ELR (cell line): ENCODE measurements at places on chromosomes 1 and 21.

DNA sequence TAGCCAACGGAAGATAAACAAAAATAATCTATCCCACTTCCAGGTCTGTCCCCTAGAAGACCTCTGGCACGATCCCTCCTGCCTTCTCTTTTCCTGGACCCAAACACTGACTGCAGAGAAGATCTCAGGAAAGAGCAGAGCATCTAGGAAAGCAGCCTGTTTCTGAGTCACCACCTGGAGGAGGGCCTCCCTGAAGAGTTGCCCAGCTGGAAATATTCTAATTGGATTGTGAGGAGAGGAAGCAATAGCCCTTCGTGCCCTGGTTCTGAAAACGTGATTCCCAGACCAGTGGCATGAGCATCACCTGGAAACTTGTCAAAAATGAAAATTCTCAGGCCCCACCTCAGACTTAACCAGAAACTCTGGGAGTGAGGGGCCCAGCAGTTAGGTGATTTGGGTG is 411.1 kb downstream of the SETD4 start:
- DNase-seq = peak; percentile 53

- DNase-seq = peak; percentile 40
These were observed 82.8 kb downstream of the TRIM33 start for GRCh38 chr1:114428083-114428754.

- no peak for DNase-seq
These were observed 14.5 kb upstream of the PADI3 start for GRCh38 chr1:17234405-17234804.

DNA sequence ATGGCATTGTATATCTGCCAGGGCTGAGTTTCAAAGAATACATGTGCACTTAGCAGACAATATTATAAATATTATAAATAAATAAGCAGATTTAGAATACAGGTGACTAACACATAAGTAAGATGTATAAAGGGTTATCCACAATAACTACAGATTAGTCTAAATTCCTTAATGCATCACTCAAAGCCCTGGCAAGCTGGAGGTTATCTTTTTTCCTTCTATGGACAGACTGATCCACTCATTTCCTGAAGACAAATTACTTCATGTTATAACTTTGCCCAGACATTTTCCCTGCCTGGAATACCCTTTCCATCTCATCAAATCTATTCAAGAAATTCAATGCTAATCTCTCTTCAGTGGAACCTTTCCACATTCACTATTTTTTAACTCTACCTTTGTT is 38.8 kb downstream of the LUZP1 start:
- DNase-seq = peak; percentile 49

- no peak for DNase-seq
These were observed 26.4 kb downstream of the HIVEP3 start for GRCh38 chr1:41892301-41892781.

DNA sequence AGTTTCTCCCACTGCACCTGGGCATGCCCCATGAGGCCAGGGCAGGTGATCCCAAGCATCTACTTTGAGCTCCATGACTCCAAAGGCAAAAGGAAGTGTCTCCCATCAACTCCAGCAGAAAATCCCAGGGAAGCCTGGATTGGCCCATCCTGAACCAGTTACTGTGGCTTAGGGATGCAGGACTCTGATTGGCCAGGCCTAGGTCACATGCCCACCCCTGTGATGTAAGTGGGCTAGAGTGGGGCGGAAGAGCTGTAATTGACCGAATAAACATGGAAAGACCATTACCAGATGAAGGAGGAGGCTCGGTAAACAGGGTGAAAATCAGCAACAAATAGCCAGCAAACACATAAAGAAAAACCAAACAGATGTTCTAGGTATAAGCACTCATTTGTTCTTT is 45.2 kb downstream of the MATN1 start:
- no peak for DNase-seq

DNA sequence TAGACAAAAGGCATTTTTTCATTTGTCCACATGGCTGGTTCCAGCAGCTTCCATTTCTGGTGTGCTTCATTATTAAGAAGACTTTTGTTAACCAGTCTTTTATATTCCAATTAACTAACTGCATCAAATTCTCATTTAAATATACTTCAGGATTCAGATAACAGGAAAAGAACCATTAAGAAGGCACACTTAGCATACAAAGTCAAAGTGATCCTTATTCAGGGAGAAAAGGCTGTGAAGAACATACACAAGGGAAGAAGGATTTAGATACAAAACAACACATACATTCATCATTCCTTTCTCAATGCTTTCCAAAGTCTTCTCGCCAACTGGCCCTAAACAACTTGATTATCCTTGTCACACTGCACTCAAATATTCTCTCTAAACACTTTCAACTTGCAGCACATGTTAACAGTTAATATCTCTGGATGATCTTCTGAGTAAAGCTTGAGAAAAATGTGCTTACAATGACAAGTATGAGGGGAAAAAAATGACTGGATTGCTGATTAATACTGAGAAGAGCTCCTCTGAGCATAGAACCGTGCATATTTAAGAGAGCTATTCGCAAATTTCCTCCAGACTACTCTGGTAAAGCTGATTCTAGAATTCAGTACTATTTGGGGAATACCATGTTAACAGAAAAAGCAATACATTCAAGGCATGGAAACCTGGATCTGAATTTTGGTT is 225.2 kb upstream of the TNR start:
- no peak for DNase-seq

GRCh38 chr1:222331340-222331739 is 216.6 kb downstream of the HHIPL2 start:
- peak; percentile 80 for DNase-seq

- DNase-seq = no peak
These were observed 99.7 kb downstream of the PRDM16 start for GRCh38 chr1:3168678-3169077.

- DNase-seq = no peak
These were observed 3.9 kb upstream of the IFI44 start for GRCh38 chr1:78645723-78646122.

GRCh38 chr1:46008585-46008984 is 123.8 kb downstream of the PIK3R3 start:
- peak; percentile 42 for DNase-seq

DNA sequence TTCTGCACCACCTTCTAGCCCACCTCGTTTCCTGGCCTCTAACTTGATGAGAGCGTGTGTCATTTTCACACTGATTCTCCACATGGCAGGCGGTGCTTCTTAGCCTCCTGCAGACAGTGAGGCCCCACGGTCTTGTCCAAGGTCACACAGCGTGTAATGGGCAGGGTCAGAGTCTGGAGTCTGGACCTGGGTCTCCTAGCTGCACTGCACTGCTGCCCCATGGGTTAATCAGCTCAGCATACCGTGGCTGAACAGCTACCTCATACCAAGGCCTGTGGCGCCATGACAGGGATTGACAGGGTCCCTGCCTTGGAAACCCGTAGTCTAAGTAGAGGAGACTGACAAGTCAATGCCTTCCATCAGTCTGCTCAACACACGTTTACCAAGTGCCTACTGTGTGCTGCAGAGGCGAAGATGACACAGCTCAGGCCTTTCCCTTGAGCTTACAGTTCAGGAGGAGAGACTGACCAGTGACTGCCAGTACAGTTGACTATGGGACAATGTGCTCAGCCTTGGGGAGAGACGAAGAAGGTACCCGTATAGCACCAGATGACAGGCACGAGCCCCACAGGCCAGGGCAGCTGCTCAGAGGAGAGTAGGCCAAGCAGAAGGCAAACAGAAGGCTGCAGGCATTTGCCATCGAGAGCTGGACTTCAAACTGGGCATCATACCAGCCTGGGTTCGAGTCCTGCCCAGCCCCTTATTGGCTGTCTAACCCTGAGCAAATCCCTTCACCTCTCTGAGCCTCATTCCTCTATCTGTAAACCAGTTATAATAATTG is 5.5 kb downstream of the PCSK9 start:
- no peak for DNase-seq

GRCh38 chr1:25118546-25118945 is 113.8 kb downstream of the SYF2 start:
- DNase-seq = no peak

DNA sequence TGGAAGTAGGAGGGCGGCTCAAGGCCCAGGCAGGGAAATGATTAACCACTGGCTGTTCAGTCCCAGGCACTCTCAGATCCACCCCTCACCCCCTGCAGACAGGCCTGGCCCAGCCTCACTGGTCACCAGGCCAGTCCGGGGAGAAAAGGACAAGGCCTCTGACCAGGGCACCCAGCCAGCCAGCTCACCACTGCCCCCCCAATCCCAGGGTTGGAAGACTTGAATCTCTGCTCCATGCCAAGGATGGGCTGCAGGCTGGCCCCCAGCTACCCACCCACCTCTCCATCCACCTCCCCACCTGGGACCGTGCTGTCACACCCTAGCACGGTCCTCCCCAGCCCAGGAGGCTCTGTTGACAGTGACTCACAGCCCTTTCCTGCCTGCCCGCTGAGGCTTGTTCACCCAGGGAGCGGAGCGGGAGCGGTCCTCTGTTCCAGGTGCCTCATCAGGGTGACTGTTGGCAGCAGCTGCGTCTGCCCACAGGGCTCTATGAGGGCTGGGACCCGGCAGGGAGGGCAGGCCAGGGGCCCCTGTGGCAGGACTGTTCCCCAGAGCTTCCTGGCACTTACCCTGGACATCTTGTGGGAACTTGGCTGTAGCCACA is 2.2 kb downstream of the LAD1 start:
- DNase-seq = peak; percentile 15

DNA sequence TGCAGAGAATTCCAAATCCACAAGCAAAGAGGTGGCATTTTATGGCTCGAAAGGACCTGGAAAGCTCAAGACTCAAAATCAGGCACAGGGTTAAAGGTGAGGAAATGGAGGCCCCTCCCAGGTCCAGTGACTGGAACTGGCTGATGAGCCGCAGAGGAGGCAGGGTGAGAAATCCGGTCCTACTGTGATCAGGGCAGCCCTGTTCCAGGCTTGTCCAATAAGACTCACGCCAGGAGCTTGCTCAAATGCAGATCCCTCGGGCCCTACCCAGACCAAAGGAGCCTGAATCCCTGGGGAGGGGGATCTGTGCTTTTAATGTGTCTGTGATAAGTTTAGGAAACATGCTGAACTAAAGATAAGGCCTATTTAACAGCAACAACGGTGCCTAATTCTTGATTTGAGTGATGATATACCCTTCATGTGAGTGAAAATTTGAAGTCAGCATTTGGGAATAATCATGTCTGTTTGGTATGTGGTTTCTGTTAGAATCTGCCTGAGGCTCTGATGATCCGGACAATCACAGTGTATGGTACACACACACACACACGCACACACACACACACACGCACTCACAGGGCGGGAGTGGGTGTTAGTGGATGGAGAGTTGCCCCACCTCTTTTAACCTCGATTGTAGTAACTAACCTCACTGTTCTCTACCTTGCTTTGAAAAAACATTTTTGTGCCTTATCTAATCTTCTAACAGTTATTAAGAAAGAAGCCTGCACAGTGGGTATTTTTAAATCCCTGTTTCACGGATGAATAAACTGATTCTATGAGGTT is 54.1 kb upstream of the LYST start:
- peak; percentile 39 for DNase-seq

GRCh38 chr1:64470665-64471217 is 812 bp downstream of the CACHD1 start:
- DNase-seq = peak; percentile 50

DNA sequence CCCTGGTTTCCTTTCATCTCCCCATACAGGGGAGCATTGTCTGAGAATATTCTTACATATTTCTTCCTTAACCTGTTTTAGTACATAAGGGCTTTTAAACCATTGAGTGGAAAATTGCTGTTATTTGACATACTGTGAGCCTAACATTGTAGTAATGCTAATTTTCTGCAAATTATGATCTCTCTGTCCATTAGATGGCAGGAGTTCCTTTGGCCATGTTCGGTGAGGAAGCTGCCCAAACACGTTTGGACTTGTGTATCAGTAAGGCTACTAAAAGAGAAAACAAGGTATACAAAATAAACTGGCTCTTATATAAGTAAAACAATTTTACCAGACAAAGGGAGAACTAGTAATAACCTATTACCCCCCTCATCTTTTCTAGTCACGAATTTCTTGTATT is 29.2 kb downstream of the CDC7 start:
- peak; percentile 62 for DNase-seq

GRCh38 chr1:211738691-211739301 is 63.4 kb upstream of the NEK2 start:
- no peak for DNase-seq

- peak; percentile 89 for DNase-seq
These were observed 16.7 kb upstream of the LYST start for GRCh38 chr1:235883261-235883927.

GRCh38 chr1:97145321-97145956 is 423.9 kb downstream of the PTBP2 start:
- DNase-seq = peak; percentile 22

- peak; percentile 69 for DNase-seq
These were observed 80.2 kb upstream of the GREM2 start for GRCh38 chr1:240691909-240692705.

- DNase-seq = no peak
These were observed 216.5 kb downstream of the NTNG1 start for GRCh38 chr1:107357376-107357775.

- DNase-seq = no peak
These were observed 6.0 kb downstream of the CFAP74 start for GRCh38 chr1:1997576-1997975.

DNA sequence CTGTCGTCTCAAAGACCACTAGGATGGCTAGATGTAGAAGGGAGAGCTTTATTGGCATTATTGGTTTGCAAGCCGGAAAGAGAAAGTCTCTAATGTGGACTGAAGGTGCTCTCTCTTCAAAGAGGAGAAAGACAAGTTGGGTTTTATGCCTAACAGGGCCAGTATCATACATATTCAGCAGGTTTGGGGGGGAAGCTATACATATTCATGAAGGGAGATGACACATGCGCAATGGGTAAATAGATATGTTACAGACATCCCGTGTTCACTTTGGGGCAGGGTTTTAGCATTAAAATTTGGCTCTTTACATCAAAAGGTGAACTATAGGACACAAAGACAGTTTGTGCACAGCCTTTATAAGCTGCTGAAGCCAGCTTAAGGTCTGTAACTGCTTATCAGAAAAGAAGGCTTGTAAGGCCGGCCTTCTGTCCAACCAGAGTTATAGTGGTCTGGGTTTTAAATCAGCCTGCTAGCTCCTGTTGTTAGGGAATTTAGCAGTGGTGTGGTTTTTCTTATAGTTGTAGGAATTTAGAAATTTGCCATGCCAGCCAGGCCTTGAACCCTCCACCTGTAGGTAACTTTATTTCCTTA is 46.5 kb upstream of the LRRN2 start:
- DNase-seq = no peak
